ENCODE measurements at places on chromosomes 4 and X. TPM values are rescaled to one million over a fixed set of nuclear protein-coding genes. Genes with fewer than 3 reads are reported as not detected.

The CTAG1B gene
- polyA plus RNA-seq: not detected

The TMEM156 gene
- 10.4 TPM for polyA plus RNA-seq

The POU4F2 gene
- not detected for polyA plus RNA-seq

DNA sequence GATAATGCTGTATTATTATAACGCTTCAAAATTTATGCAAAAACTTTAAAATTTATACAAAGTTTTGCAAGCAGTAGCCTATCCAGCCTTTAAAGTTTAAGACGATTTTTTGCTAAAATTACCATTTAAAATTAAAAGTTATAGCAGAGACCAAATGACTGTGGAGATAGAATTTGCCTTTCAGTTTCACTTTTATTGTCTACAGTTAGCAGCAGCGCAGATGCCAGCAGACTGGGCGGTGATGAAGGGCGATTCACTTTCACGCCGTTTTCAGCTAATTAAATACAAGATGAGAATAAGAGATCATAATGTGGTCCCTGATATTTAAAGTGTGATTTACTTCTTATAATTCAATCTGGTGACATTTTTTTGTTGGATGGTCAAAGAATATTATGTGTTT, 1381.5 kb upstream of the ADGRL3 start:
- peak; percentile 1 for DNase-seq

DNA sequence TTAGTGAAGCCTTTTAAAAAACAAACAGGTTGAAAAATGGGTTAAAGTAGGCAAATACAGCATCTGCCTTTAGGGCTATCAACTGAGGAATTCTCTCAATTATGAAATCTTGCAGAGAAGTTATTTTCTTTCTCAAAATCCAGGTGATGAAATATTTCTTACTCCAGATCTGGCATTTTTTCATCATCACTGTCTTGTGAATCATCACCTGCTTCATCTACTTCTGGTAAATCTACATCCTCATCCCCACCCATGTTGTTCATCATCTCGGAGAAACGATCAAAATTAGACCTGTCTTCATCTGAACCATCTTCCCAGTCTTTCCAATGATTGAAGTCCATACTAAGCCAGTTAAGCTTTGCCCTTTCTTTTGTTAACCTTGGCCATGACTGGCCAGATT, 33.3 kb upstream of the HPF1 start:
- DNase-seq: peak; percentile 8

GRCh38 chr4:136737066-136737465, 795.2 kb downstream of the PCDH18 start:
- DNase-seq: no peak

The SSX4B gene
- not detected for polyA plus RNA-seq

The ARMCX2 gene
- polyA plus RNA-seq: not detected
